SK-MEL-5 (cell line): ENCODE measurements at places on chromosomes 7 and 10. TPM values are rescaled to one million over a fixed set of nuclear protein-coding genes. Genes with fewer than 3 reads are reported as not detected.

- DNase-seq: no peak
Observed at GRCh38 chr10:32266979-32267378, 80.0 kb downstream of the EPC1 start.

DNA sequence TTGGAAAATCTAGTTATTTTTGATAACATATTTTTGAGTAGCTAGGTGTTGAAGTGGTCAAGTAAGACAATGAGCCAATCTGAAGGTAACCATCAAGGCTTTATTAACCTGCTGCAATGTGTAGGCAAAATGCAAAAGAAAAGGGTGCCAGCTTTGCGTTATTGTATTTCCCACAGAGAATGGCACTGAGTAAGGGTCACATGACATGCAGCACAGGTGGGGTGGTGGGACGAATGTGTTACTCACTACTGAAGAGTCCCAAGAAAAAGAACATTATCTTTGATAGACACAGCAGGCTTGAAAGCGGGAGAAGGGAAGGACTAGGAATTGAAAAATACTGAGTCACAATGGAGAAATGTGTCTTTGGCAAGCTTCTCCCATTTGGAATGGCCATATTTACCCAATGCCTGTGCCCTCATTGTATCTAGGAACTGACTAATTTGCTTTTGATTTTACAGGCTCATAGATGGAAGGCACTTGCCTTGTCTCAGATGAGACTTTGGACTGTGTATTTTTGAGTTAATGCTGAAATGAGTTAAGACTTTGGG, 898.6 kb upstream of the POT1 start:
- no peak for DNase-seq

DNA sequence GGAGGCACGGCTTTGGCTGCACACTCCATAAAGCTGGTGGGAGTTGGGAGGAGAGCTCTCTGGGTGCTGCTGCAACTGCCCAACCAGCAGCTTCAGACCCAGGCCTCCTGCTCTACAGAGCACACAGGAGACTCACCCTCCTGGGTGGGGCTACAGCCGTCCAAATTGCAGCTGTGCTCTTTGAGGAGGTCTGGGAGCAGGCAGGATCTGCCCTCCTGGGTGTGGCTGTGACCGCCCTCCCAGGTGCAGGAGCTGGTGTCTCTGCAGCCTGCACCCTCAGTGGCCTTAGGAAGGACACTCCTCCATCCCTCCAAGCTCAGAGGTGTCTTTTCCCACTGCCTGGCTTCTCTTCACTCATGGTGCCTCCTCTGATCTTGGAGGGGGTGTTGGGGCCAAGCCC, 20.0 kb upstream of the PRF1 start:
- no peak for DNase-seq

- no peak for DNase-seq
Observed at GRCh38 chr7:12322903-12323300, 80.8 kb downstream of the VWDE start.

GRCh38 chr7:148303295-148304082, 287.1 kb upstream of the C7orf33 start:
- peak; percentile 54 for DNase-seq

- DNase-seq: peak; percentile 58
Observed at GRCh38 chr7:106031300-106032035, 68.4 kb downstream of the CDHR3 start.

DNA sequence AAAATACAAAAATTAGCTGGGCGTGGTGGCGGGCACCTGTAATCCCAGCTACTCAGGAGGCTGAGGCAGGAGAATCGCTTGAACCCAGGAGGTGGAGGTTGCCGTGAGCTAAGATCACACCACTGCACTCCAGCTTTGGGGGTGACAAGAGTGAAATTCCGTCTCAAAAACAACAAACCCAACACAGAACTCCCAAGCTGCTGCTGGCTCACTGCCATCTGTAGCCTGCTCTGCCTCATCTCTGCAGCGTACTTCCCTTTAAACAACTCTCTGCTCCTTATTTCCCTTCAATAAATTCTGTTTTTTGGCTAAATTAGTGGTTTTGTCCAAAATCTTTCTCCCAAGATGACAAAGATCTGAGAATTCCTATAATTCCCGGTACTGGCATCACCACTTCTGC, 189.2 kb upstream of the GALNT17 start:
- no peak for DNase-seq

DNA sequence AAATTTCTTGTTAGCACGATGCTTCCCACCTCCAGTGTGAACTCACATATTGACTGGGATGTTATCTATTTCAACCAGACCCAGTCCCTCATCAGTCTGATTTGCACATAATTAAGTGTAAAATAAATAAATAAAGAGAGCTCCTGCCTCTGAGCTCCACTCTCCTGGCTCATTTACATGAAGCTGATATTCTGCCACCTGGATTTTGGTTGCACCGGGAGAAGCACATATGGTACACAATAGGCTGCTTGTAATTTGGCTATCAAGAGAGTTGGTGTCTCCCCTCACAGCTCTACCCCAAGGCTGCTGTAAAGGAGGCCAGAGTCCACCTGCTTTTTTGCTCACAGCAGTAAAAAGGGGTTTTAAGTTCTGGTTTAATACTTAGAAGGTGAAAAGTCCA, 610.5 kb downstream of the KCNMA1 start:
- DNase-seq: no peak

- no peak for DNase-seq
Observed at GRCh38 chr10:10096296-10096695, 921.4 kb upstream of the CELF2 start.

- DNase-seq: no peak
Observed at GRCh38 chr7:57199252-57199651, 67.0 kb upstream of the ZNF479 start.

- no peak for DNase-seq
Observed at GRCh38 chr10:110492069-110492822, 5.5 kb upstream of the DUSP5 start.

DNA sequence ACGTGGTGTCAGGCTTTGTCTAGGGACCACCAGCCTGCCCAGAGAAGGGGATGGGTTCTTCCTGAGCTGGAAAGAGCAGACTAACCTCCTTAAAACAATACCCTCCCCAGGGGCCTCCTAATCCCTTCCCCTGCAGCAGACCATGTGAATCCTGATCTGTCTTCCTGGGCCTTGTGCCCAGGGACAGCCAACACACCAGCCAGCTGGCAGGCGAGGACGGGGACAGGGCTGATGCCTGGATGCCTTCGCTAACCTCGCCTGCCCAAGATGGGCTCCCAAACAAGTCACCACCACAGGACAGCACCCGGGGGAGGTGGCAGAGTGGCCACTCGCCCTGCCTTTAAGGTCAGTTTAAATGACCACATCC, 17.6 kb downstream of the PODXL start:
- no peak for DNase-seq

- DNase-seq: no peak
Observed at GRCh38 chr7:120695848-120696247, 162.1 kb downstream of the TSPAN12 start.

GRCh38 chr10:48576501-48576900, 28.4 kb downstream of the ARHGAP22 start:
- DNase-seq: no peak

DNA sequence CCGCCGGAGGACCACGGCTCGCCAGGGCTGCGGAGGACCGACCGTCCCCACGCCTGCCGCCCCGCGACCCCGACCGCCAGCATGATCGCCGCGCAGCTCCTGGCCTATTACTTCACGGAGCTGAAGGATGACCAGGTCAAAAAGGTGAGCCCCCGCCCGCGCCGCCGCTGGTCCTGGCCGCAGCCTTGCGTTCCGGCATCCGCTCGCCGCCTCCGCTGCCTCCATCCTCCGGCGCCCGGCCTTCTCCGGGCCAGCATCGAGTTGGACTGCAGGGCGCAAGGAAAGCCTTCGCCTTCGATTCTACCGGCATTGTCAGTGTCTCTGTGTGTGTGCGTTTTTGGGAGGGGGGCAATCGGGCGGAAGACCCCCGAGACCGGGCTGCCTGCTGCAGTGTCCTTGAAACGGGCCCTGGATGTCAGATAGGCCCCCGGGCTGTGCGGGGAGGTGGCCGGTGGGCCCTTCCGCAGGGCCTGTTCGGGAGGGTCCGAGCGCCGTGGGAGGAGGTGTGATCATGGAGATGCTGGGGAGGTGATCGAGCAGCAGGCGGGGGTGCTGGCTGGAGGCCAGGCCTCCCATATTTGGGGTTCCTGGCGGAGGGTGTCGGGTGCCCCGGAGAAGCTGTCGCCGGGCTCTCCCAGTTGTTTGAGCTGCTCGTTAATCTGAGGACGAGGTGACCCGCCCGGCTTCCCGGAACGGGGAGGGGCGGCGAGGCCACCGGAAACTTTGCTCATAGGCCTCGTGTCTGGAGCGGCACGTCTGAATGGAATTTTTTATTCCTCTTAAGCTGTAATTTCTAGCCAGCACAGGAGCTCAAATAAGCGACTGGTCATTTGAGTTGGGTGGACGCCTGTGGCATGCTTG, 40.8 kb downstream of the HK1 start:
- DNase-seq: no peak

DNA sequence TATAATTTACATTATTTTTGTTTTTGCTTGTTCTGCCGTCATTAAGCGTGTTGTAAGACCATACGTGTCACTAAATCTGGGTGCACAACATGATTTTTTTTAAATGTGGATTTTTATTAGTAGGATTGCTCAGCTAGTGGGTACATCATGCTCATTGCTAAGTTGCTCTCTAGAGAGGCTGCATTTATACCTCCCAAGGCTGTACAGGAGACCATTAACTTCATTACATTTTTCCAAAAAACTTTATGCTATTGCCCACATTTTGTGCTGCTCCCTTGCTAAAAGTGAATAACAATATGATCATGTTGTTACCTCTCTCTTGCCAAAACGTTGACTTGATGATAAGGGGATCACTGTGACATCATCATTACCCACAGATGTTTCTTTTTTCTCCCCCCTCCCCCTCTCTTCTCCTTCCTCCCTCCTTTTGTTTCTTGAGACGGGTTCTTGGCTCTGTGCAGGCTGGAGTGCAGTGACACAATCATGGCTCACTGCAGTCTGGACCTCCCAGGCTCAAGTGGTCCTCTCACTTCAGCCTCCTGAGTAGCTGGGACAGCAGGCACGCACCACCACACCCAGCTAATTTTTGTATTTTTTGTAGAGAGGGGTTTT, 65.1 kb downstream of the BMPR1A start:
- no peak for DNase-seq

DNA sequence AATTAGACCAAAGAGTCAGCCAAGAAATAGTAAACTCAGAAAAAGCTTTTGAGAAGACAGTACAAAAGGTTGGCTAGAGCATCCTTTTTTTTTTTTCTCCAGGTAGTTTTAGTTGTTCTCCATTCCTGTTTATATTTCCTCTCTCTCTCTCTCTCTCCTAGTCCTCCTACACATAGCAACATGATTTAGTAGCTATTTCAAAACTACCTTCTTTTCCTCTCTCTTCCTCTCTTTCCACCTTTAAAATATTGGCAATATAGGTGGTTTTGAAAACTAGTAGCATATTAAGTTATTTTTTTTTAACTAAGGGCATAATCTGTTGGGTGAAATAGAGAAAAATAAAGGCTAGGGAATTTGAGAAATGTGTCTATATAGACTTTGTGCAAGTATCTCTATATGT, 5.0 kb downstream of the SKIDA1 start:
- DNase-seq: no peak

DNA sequence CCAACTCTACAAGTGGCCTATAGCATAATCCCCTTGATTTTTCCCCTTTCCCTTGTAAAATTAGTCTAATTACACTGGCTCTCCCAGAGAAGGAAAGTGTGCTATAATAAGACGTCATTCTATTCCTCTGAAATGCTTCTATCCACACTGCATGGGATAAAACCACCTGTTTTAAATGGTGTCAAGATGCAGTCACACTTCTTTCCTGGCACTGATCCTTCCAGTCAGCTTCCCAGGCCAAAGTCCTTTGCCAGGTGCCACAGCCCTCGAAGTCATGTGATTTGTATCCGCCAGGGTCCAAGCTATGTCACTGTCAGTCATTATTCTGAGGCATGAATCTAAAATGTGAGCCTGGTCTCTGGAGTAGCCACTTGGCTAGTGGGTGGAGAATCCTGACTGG, 169.0 kb upstream of the KIAA1217 start:
- no peak for DNase-seq

DNA sequence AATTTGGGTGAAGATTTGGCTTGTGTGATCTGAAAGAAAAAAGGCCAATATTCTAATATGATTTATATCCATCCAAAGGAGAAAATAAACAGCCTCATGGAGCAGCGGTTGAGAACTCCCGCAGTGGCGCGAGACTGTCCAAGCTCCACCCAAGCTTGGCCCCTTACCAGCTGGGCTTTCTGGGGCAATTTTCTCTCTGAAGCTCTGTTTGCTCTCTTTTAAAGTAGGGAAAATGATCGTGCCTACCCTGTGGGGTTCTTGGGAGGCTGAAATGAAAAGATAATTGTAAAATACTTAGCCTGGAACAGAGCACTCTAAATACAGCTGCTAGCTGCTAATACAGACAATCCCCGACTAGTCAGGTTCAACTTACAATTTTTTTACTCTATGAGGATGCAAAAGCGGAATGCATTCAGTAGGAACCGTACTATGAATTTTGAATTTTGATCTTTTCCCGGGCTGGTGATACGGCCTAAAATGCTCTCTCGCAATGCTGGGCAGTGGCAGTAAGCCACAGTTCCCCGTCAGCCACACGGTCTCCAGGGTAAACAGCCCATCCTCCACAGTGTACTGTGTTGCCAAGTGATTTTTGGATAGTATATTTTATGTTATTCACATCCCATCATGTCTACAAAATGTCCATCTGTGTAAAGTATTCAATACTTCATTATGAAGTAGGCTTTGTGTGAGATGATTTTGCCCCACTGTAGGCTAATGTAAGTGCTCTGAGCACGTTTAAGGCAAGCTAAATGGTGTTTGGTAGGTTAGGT, 137.7 kb downstream of the CHN2 start:
- no peak for DNase-seq

- no peak for DNase-seq
Observed at GRCh38 chr10:49783645-49784044, 21.5 kb upstream of the OGDHL start.

- DNase-seq: no peak
Observed at GRCh38 chr10:13078912-13079775, 20.8 kb upstream of the OPTN start.

- DNase-seq: no peak
Observed at GRCh38 chr7:150396426-150396825, 17.3 kb downstream of the ZNF775 start.

GRCh38 chr7:149866779-149867447, 6.9 kb upstream of the ATP6V0E2 start:
- DNase-seq: no peak

- DNase-seq: no peak
Observed at GRCh38 chr10:76786504-76787072, 851.0 kb downstream of the KCNMA1 start.

The SFXN4 gene
- total RNA-seq: 58.9 and 63.9 TPM in 2 replicates

The CFAP69 gene
- 2.1 and 6.6 TPM in 2 replicates for total RNA-seq

The NUTM2A gene
- total RNA-seq: 0.11 and 0.67 TPM in 2 replicates

The PILRA gene
- total RNA-seq: 0.48 TPM in 1 of 2 replicates, not detected in the other

The RBP4 gene
- total RNA-seq: not detected in 2 replicates

The PYROXD2 gene
- total RNA-seq: 2.2 and 3.2 TPM in 2 replicates

The MOGAT3 gene
- total RNA-seq: not detected in 2 replicates

The CFAP46 gene
- 0.27 TPM in 1 of 2 replicates, not detected in the other for total RNA-seq

The KLF14 gene
- total RNA-seq: 0.69 and 1.0 TPM in 2 replicates

The NRAP gene
- total RNA-seq: 0.13 TPM in 1 of 2 replicates, not detected in the other

The PLAU gene
- 0.05 TPM in 1 of 2 replicates, not detected in the other for total RNA-seq
